ENCODE measurements at places on chromosomes 5 and 9. TPM values are rescaled to one million over a fixed set of nuclear protein-coding genes. Genes with fewer than 3 reads are reported as not detected.

IFNB1 gene
- not detected for total RNA-seq

LIX1 gene
- total RNA-seq, result 1.7 TPM

GRIN3A gene
- not detected for total RNA-seq

GRCh38 chr5:17388717-17389116, 109.3 kb upstream of the TAF11L2 start:
- DNase-seq, result no peak

- DNase-seq, result no peak
Measured at GRCh38 chr5:149682532-149683075, 47.5 kb upstream of the PPARGC1B start.

- no peak for DNase-seq
Measured at GRCh38 chr5:31064215-31064614, 129.3 kb upstream of the CDH6 start.

GRCh38 chr9:128163027-128163515, 3.0 kb downstream of the BBLN start:
- DNase-seq, result no peak

DNA sequence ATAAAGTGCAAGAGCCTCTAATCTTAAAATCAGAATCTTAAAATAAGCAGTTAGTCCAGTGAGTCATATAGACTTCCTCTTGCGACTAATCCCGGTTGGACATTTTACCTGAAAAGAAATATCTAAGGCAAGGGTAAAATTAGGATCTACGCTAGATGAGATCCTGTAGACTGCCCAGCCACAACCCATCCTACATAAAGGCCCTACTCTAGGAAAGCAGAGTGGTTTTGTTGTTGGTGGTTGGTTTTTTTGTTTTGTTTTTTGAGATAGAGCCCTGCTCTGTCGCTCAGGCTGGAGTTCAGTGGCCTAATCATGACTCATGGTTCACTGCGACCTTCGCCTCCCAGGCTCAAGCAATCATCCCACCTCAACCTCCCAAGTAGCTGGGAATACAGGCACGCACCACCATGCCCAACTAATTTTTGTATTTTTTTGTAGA, 6.9 kb downstream of the TSC1 start:
- DNase-seq, result no peak
